ENCODE measurements at places on chromosomes 12 and 14.

DNA sequence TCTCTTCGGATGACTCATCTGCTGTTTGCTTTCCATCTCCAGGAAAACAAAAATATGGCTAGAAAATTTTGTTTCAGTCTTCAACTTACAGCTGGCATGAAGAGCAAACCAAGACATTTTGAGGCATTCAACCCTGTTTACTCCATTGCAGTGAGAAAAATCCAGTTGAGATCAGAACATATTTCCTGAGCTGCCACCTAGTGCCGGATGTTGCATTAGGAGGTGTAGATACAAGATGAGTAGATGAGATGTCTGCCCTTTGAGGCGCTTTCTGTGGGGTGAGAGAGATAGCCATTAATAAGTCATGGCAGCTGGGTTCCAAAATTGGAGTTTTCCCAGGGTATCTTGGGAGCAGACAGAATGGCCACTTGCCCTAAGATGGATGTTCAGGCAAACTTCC is 171.1 kb downstream of the PRKCH start:
- no peak for DNase-seq

- DNase-seq: no peak
Measured at GRCh38 chr12:21475552-21475951, 25.9 kb downstream of the RECQL start.

GRCh38 chr14:80954687-80955299 is 628 bp upstream of the TSHR start:
- DNase-seq: peak; percentile 73

- no peak for DNase-seq
Measured at GRCh38 chr12:93682846-93683261, 5.7 kb downstream of the CRADD start.

GRCh38 chr14:52029881-52030280 is 39.0 kb downstream of the NID2 start:
- no peak for DNase-seq

DNA sequence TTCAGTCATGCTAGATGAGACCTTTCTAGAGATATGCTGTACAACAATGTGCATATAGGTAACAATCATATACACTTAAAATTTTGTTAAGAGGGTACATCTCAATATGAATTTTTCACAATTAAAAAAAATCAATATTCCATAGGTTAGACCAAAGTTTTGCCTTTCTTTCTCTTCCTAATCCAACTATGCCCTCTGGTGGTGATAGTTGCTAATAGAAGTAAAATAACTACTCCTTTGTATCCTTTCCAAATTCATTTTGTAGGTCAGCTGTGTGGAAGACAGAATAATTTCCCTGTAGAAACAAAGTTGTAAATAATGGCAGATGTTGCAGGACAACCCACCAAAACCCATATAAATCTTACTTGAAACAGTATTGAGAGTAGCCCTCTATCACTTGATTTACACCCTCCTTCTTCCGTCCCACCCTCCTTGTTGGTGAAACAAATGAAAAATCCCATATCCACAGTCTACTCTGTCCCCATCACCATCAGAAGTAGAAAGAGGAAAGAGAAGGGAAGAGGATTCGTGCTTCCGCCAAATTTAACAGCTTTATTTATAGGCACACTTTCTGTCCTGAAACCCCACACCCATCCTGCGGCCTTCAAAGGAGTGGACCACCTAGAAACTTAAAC is 34.2 kb upstream of the KICS2 start:
- peak; percentile 50 for DNase-seq

- DNase-seq: no peak
Measured at GRCh38 chr14:100788517-100788916, 37.4 kb upstream of the MEG3 start.

DNA sequence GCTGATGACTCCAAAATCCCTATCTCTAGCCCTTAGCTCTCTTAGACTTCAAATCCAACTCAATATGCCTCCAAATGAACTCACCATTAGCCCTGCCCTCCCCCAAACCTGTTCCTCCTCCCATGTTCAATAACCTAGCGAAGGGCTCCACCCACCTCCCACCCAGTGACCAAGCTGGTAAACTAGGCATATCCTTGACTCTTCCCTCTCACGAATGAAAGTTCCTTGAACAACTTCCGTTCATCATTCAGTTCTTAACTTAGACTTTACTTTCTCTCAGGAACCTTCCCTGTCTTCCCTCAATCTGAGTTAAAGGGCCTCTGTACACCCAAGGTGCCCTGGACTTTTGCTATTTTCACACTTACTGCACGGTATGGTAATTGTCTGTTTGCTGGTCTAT is 1.9 kb upstream of the KLHDC1 start:
- no peak for DNase-seq

GRCh38 chr14:61128382-61129167 is 147.5 kb downstream of the SLC38A6 start:
- no peak for DNase-seq

DNA sequence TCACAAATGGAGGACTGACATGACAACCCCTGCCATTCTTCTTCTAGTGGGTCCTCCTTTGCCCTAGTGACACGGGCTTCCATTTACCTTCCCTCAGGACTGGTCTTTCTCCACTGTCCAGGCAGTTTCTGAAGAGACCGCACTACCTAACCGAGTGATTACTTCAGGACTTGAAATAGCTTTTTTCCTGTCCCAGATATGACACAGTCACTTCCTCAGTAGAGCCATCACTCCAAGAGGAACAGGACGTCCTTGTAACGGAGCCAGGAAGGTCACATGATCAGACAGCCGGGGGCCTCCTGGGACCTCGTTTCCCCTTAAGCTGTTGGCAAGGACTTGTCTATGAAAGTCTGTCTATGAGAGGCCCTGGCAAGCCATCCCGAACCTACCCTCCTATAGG is 62.3 kb downstream of the FOS start:
- DNase-seq: no peak

GRCh38 chr14:62557416-62557815 is 487.8 kb downstream of the KCNH5 start:
- no peak for DNase-seq

DNA sequence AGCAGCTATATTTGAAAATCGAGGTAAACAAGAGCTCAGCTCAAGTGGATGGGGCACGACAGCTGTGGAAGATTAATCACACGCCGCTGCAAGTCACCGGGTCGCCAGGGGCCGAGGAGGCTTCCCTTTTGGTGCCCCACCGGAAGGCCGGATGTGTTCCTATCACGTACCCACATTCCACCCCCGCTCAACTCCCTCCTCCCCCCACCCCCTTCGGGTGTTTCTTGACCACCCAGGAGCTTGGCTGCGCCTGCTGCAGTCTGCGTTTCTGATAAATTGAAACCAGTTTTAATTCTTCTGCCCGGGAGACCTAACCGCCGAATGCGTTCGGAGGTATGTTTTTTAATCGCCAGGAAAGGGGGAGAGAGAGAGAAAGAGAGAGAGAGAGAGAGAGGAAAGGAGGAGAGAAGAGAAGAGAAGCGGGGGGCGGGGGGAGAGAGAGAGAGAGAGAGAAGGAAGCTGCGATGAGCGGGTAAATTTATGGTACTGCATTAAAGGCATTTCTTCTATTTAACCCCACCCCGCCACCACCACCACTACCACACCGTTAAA is 1.8 kb downstream of the SLC8A3 start:
- DNase-seq: no peak

DNA sequence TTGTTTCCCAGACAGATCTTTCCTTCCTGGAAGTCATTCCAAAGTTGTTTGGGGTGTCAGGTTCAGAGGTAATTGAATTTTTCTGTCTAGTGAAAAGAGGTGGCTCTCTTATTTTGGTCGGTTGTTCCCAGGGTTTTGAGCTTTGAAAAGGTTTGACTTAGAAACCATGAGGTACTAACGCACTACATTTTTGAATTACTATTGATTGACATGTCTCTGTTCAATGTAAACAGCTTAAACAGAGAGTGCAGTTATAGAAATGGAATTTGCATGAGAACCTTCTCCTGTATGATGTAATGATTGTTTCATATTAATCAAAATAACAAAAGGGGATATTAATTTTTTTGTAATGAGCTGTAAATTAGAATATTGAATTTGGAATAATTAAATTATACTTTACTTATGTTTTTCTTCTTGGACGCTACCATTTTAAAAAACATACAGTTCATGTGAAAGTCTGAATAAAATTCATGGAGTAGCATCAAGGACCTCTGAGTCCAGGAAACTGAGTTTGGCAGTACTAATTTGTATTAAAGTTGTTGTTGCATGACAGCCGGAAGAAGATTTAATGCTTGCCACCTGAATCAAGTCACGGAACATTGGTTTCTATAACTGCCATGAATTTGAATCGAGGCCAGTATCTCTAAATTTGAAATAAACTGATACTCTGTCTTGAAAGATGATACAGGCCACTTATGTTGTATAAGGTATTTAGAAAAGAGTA is 41.7 kb downstream of the NPAS3 start:
- DNase-seq: no peak

GRCh38 chr12:57604992-57605810 is 577 bp downstream of the DTX3 start:
- DNase-seq: no peak

- no peak for DNase-seq
Measured at GRCh38 chr12:15712823-15713660, 76.1 kb downstream of the EPS8 start.

DNA sequence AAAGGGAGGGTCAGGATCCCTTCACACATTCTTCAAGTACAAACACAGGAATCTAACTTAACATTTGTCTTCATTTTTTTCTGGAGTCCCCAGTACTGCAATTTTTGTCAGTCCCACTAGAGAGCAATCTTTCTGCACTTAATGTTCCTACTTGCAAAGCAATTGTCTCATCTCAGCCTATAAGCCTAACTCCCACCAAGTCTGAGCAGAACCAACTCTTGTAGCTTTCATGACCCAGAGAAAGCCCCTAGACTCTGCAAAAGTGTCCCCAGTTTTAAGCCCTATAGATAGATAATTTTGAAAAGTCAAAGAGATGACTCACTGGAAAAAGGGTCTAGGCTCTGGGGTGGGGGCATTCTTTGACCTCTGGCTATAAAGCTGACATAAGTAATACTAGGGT is 1.8 kb upstream of the ZBTB39 start:
- DNase-seq: peak; percentile 74

- no peak for DNase-seq
Measured at GRCh38 chr12:124559182-124560017, 8.0 kb downstream of the NCOR2 start.

DNA sequence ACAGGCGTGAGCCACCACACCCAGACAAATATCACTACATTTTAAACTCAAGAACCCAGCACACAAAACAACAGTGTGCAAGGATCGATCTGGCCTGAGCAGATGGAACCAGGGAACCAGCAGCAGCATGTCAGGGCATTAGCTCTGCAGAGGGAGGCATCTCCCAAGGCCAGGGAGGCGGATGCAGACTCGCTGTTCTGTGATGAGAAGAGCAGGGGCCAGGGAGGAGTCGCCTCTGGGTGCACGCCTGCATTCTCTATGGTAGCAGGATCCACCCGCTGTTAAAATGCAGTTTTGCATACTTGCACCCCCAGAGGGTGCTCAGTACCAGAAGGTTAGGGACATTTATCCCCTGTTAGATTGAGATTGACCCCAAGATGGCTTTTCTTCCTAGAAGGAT is 17.9 kb downstream of the PGAM5 start:
- no peak for DNase-seq

GRCh38 chr12:91778938-91779400 is 366.7 kb downstream of the BTG1 start:
- peak; percentile 97 for DNase-seq

- DNase-seq: no peak
Measured at GRCh38 chr14:78479127-78479780, 309.1 kb downstream of the NRXN3 start.

- DNase-seq: no peak
Measured at GRCh38 chr12:131197490-131197889, 243.8 kb downstream of the ADGRD1 start.

- DNase-seq: peak; percentile 11
Measured at GRCh38 chr12:17592472-17592871, 497.5 kb downstream of the RERGL start.

- DNase-seq: no peak
Measured at GRCh38 chr12:11762723-11763326, 113.4 kb downstream of the ETV6 start.

- no peak for DNase-seq
Measured at GRCh38 chr14:75578786-75579337, 442 bp downstream of the FLVCR2 start.

GRCh38 chr14:101371799-101372793 is 189.2 kb upstream of the DIO3 start:
- DNase-seq: no peak

DNA sequence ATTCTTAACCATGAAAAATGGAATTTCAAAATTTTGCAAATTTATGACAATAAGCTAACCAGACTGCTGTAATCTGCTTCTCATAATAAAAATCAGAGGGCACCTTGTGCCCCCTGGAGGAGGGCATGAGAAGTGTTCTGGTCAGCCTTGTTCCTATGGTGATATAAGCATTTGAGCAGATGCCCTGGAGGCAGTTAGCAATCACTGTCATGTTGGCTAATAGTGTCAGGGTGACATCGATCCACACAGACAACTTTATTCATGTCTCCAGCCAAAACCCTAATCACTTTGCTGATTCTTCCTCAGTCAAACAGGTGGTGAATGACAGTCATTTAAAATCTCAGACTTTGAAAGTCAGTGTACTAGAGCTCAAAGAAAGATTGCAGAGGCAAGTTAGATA is 943.0 kb downstream of the GALC start:
- peak; percentile 41 for DNase-seq

DNA sequence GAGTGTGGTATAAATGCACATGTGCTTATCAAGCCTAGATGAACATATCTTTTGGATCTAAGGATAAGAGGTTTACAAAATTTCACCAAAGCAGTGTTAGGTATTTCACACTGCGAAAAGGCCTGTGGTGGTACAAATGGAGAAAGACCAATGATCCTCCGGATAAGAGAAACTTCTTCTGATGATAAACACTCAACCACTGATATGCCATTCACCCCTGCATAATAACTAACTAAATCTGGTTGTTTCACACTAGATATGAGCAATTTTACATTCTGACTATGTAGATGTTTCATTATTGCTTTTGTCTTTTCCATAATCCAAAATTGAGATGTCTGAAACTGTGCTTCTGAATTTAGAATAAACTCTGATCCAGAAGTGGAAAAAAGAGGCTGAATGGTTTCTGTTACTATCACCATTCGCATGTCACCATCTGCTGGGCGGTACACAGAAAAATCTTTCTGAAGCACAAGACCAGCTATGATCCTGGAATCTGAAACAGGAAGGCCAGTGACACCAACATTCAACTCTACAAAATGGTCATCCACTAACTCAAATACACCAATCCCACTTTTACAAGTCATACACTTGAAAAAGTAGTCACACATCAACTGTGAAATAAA is 1.3 kb downstream of the BBS10 start:
- DNase-seq: peak; percentile 72

GRCh38 chr12:1947081-1947480 is 28.6 kb upstream of the CACNA2D4 start:
- DNase-seq: no peak

- DNase-seq: peak; percentile 69
Measured at GRCh38 chr14:38122241-38122640, 85.5 kb upstream of the SSTR1 start.
